ENCODE measurements at places on chromosomes 12 and 14.
A peak's percentile ranks its signal among the peaks of the same experiment; 100 is the strongest.

DNA sequence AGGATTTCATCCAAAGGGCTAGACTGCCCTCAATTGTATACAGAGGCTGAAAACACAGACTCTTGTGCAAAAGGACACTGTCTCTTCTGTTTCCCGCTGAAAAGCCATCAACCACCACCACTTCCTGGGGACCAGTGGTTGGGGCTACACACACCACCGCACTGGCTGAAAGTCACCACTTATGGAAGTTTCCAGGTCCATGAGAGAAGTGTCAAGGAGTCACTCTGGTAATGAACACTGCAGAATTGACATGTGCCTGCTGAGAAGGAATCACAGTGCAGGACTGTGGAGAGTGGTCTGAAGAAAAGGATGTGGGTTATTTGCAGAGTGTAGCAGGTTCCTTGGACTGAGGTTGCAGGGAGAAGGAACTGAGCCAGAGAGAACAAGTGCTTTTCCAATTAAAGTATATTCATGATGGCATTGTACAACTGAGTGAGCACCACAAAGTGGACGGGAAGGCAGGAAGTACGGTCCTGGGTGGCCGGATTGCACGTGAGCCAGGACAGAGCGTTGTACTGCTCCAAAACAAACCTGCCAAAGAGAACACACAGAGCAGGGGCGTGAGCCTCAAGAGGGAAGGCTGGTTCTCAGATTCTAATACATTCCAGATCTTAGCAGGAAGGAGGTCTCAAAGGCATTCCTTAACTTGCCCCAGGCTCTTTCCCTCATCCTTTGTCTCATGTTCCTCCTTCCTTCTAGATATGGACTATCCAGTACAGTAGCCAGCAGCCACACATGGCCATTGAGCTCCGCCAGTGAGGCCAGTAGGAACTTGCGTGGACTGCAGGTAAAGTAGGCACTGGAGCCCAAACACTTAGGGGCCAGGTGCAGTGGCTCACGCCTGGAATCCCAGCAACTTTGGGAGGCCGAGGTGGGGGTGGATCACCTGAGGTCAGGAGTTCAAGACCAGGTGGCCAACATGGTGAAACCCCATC lies 316.4 kb downstream of the MED13L start:
- DNase-seq, result no peak

DNA sequence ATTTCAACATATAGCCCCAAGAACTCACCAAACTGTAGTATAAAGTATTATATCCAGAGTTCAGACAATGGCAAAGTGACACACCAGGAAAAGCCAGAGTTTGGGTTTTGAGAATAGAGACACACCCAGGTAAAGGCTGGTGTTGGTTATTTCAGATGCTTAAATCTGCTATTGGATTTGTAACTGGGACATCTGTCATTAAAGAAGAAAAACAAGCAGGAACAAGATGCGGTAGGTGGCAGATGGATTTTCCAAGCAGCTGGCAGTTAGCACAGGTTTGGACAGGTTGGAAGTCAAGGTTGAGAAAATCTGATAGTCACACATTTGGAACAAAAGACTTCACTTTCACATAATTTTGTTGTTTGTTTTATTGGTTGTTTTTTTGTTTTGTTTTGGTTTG lies 14.4 kb upstream of the CDK17 start:
- no peak for DNase-seq

DNA sequence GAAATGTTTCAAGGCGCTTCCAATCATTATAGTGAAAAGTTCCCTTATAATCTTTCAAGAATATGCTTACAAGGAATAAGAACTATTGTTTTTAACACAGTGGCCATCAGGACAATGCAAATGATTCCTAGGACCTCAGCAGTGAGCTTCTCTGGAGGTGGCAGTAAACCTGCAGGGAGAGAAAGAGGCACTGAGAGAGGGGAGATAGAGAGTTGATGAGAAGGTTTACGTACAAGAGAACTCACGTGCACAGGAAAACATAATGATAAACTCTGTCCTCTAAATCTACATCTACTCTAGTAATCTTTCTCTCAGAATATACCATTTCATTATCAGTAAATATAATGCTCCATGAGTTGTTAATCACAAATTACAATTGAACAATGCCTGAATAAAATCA lies 715 bp downstream of the KLRC4 start:
- no peak for DNase-seq

DNA sequence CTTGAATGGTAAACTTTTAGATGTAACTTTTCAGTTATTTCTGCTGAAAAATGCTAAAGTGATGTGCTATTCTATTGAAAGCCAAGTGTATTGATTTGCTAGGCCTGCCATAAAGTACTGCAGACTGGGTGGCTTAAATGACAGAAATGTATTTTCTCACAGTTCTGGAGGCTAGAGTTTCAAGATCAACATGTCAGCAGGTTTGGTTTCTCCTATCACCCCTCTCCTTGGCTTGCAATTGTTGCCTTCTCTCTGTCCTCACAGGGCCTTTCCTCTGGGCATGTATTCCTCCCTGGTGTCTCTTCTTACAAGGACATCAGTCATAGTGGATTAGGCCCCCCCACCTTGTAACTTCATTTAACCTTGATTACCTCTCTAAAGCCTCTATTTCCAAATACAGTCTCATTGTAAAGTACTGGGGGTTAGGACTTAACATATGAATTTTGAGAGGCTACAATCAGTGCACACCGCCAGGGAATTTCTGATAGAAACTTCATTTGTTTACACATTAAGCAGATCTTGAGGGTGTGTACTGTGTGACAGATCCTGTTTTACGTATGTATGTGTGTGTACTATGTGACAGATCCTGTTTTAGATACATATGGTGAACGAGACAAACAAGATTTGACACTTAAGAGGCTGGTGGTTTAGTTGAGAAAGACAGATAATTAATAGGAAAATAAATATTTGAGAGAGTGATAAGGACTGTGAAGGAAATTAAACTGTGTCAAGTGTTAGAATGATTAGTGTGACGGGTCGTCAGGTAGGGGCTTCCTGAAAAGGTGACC lies 49.5 kb downstream of the ADIPOR2 start:
- DNase-seq, result no peak

DNA sequence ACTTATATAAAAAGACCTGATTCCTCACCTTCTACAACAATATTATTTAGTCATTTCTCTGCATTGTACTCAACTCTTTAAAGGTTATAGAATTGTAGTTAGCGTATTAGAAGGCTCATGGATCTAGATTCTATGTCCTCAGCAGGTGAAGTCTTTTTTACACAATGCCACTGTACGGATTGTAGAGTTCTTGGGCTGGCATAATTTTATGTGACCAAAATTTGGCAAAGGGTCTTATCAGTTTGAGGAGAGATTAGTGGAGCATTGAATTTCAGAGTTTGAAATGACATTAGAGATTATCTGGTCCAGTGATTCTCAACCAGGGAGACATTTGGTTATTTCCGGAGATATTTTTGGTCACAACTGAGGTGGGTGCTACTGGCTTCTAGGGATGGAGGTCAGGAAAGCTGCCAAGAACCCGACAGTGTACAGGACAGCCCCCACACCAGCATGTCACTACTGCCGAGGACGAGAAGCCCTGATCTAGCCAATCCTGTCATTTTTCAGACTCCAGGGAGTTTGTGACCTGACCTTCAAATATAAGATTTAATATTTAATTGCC lies 63.9 kb downstream of the BICD1 start:
- no peak for DNase-seq

DNA sequence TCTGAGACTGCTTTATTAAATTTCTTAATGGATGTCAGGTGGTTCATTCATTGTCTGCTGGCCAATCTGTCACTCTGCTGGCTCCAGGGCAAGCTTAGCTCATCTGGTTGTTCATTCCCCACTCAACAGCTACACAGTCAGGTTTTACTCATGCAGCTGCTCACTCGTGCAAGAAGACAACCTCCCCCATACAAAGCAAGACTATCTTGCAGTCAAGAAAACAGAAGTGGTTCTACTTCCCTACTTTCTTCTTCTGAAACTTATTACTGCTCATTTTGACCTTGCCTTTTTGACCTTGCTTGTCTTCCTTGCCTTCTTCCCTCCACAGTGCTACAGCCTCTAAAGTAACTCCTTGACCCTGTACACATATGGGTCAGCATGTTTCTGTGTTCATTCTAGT lies 277.9 kb downstream of the SSPN start:
- DNase-seq, result no peak

GRCh38 chr12:5295151-5295550 lies 136.8 kb upstream of the NTF3 start:
- DNase-seq, result no peak

DNA sequence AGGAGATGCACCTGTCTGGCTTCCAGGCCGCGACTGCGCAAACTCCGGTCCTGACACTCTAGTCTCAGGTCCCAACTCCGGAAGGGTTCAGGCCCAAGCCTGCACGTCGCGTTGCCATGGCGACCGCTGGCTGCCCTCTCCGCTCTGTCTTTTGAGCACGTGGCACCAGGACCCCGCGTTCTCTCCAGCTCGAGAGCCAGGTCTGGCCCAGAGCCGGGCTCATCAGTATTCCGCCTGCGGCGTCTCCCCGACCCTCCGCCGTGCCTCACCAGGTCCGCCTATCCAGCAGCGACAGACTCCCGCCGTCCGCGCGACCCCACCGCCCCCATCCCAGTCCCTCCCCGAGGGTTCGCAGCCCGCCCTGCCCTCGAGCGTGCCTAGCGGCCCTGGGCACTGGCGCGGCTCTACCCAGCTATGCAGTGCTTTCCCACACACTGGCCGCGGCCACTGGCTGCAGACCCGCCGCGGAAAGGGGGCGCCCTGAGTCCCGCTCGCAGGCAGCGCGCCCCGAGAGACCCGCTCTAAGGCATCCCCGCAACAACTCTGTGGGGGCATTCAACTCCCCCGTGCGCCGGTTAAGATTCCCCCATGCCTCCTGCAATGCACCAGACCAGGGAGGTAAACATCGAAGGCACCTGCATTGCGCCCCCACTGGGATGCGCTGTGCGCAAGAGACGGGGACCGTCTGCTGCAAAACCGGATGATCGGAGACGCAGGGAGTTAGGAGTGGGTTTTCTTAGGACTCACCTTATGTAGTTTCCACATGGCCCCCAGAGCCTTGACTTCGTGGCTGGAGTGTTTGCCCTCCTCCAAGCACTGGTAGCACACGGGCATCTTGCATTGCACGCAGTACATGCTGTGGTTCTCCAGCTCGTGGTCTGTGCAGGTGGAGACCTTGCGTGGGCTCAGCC lies 1.3 kb downstream of the TRIM9 start:
- DNase-seq, result peak; percentile 23

DNA sequence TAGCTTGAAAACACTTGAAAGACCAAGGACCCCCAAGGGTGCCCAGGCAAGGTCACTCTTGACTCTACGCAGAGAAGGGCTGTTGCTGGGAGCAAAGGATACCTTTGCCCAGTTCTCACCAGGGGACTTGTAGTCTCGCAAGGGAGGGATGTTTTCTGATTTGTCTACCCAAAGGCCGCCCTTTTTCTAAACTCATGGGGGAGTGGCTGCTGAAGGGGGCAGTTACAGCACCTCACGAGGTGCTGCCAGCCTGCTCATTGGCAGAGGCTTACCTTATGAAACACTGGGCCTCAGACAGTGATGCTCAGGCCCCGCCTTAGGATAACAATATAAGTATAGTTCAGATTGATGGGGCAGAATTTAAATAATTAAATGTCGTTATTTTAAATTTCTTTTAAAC lies 107.0 kb downstream of the ETV6 start:
- DNase-seq, result no peak

- DNase-seq, result no peak
Measured at GRCh38 chr12:67786086-67786485, 137.5 kb downstream of the DYRK2 start.

DNA sequence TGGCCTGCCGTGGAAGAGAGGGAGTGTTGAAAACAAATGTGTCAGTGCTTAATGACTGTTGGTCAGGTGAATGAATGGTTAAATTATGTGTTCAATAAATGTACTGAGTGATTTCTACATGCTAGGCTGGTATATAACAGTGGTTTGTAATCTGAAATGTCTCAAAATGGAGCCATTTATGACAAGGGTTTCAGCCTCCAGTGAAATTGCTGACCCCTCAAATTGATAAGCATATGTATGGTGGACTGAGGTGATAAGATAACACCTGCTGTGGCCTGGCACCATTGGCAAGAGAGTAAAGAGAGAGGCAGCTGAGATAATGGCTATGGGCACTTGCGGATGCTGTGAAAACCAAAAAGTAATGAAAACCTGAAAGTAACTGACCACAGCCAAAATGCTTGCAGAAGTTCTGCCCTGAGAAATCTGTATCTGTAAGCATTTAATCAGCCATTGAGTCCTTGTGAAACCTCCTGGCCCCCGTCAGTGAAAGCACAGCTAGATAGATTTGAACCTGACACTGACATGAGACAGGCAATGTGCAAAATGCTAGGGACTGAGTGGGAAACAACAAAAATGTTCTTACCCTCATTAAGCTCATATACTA lies 1.4 kb upstream of the BCAT1 start:
- DNase-seq, result no peak

GRCh38 chr12:99911081-99911480 lies 73.7 kb downstream of the ANKS1B start:
- no peak for DNase-seq
